ENCODE measurements at places on chromosomes 5 and 9. TPM values are rescaled to one million over a fixed set of nuclear protein-coding genes. Genes with fewer than 3 reads are reported as not detected.

GPR150 gene
- 0.08 TPM for total RNA-seq

PCDHGB5 gene
- 2.7 TPM for total RNA-seq

IL17B gene
- total RNA-seq = not detected

TMOD1 gene
- 3.0 TPM for total RNA-seq

LECT2 gene
- not detected for total RNA-seq

MAP3K1 gene
- total RNA-seq = 2.3 TPM

ADGRD2 gene
- not detected for total RNA-seq

DOCK8 gene
- 0.55 TPM for total RNA-seq

SLC46A2 gene
- total RNA-seq = not detected

PCDHA1 gene
- 0.10 TPM for total RNA-seq

MCIDAS gene
- total RNA-seq = 1.7 TPM

CAVIN4 gene
- 0.53 TPM for total RNA-seq

TEK gene
- 0.15 TPM for total RNA-seq

RPL12 gene
- 2,778 TPM for total RNA-seq

CCDC180 gene
- 0.25 TPM for total RNA-seq

DIPK1B gene
- 8.9 TPM for total RNA-seq

SLIT3 gene
- total RNA-seq = 21.9 TPM

PTPRD gene
- 0.13 TPM for total RNA-seq

GLRA1 gene
- not detected for total RNA-seq

LARP1 gene
- 136 TPM for total RNA-seq

HTR4 gene
- not detected for total RNA-seq

EGFL7 gene
- 60.0 TPM for total RNA-seq

JAKMIP2 gene
- total RNA-seq = not detected

EMB gene
- total RNA-seq = 5.8 TPM

All from A549 treated with DMSO at 1 μM for 4 hours (cell line).